ENCODE measurements at places on chromosomes 13 and 19.

- DNase-seq = no peak
These were observed 133.6 kb upstream of the MYO16 start for GRCh38 chr13:108495646-108496361.

DNA sequence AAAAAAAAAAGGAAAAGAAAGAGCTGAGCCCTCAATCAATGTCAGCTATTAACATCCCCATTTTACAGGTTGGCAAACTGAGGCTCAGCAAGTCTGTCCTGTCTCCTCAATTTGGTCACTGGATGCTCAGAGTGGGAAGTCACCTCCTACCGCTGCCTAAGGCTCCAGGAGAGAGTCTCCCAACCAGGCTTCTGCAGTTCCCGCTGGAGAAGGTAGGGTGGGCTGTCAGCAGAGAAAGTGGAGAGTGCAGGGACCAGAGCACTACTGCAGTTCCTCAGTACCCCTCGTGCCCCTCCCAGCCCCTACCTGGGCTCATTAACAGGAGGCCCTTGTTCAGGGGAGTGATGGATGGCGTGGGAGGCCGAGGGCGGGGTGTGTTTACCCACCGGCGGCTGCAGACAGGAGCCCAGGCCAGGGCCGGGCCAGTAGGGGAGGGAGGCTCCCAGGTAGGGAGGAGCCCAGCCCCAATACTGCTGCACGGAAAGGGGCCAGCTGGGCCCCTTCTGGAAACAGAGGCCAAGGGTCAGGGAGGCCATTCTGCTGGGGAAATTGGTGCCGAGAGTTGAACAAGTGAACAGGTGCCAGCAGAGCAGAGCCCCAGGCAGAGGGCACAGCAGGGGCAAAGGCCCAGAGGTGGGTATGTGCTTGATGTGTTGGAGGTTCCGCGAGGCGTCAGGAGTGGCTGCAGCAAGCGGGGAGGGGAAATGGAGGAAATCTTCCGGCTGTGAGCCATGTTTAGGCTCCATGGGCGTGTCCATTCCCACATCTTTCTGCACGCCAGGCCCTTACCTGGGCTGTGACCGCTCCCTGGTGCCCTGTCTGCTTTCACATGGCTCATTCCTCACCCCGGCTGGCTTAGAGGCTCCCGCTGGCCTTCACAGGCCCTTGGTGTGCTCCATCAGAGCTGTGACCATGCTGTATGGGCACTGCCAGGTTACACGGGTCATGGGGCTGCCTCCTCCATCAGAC, 7.6 kb upstream of the COMP start:
- no peak for DNase-seq

GRCh38 chr13:49314344-49314882, 66.7 kb downstream of the CDADC1 start:
- no peak for DNase-seq

GRCh38 chr13:51942189-51942588, 69.1 kb downstream of the ATP7B start:
- DNase-seq = no peak

GRCh38 chr19:16216744-16217670, 19.3 kb downstream of the AP1M1 start:
- DNase-seq = no peak

Data from stimulated activated CD8-positive, alpha-beta memory T cell treated with anti-CD3 and anti-CD28 coated beads, Interleukin-15, amount 100 ng/mL, for 24 hours (primary cell).